Activated naive CD4-positive, alpha-beta T cell (primary cell): ENCODE measurements at places on chromosomes 16 and 17.

DNA sequence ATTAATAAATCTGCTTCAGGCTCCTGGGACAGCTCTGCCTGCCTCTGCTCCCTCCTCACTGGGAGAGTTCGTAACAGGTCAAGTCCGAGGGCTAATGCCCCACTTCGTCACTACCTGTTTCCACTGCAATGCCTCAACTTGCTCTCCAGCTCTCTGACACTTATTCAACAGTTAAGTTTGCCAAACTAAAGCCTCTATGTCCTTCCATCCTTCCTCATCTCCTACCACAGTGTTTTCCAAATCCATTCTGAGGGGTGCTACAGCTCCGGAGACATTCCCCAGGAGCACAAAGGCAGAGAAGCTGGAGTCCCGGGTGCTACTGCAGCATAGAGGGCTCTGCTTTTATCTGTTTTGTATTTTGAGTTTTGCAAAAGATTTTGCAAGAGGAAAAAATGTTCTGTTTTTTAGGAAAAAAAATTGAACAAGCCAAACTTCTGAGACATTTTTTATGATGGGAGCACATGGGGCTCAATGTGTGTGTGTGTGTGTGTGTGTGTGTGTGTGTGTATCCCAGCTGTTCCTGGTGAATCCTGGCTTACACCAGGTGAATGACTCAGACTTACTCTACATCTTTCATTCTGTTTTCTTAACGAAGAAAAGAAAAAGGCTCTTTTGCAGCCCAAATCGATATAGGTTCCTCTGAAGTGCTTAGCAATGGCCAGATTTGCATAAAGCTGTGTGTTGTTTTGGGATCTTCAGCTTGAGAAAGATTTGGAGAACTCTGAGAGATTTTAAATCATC lies 46.1 kb upstream of the MYOCD start:
- no peak for DNase-seq

DNA sequence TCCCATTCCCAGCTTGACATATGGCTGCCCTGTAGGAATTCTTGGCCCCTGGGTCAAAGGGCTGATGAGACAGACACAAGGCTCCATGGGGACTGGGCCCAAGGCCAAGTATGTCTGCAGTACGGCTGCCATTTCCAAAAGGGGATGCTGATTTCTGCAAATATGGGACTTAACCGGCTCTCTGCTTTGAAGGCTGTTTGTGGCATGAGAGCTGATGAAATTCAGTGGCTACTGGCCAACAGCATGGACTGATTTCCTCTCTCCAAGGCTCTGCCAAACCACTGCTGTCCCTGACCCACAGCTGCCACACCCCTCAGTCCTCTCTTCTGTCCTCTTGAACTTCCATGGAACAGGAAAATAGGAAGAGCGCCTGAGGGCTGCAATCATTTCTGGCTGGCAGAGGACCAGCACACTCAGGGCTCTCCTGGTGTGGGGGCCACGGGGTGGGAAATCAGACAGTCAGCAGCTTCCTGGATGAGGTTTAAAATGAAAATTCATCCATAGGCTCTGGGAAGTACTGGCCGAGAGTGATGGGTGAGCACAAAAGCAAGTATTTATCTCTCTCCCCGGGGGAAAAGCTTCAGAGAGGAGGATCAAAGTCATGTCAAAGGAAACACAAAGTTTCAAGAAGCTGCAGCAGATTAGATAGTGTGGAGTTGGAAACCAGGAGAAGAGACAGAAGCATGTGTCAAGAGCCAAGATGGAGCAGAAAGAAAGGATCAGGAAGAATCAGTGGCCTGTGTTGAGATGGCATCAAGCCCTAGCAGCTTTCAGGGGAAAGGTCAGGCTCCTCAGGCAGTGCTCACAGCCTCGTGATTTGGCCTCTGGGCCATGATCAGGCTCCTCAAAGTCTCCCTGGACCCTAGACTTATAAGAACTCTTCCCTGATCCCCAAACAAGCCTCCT lies 64.1 kb upstream of the SREBF1 start:
- no peak for DNase-seq

DNA sequence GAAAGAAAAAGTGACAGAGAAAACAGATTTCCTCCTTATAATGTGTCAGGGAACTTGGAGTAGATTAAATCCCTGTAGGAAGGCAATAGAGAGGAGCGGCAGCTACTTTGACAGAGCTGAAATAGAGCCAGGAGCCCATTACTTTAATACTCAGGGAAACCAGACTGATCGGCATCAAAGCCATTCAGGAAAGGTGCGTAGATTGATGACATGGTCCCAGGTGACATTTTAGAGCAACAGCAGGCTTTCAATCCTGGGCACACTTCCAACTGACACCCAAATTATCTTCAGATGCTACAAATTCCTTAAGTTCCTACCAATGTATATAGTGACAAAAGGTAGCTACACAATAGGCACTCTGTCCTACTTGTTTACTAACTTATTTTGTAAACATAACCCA lies 821.5 kb downstream of the CDH8 start:
- DNase-seq: no peak

- no peak for DNase-seq
These were observed 67.2 kb upstream of the LYRM9 start for GRCh38 chr17:27960183-27960849.

- DNase-seq: no peak
These were observed 3.9 kb downstream of the VPS35L start for GRCh38 chr16:19559242-19559910.

GRCh38 chr17:81794509-81794908 lies 9.4 kb upstream of the GCGR start:
- DNase-seq: no peak

GRCh38 chr17:40278414-40278813 lies 9.3 kb upstream of the CDC6 start:
- no peak for DNase-seq

GRCh38 chr17:50785126-50785525 lies 17.8 kb upstream of the ANKRD40CL start:
- DNase-seq: no peak

- DNase-seq: no peak
These were observed 47.7 kb upstream of the CLEC18B start for GRCh38 chr16:74468807-74469525.

DNA sequence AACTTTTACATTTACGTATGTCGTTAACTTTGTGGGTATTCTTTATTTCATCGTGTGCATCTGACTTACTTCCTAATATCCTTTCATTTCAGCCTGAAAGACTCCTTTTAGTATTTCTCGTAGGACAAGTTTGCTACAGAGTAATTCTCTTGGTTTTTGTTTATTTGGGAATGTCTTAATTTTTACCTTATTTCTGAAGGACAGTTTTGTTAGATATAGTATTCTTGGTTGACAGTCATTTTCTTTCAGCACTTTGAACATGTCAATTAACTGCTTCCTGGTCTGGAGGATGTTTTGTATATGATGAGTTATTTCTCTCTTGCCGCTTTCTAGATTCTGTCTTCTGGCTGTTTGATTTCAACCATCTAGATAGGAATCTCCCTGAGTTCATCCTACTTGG lies 109.2 kb upstream of the NACA2 start:
- no peak for DNase-seq

DNA sequence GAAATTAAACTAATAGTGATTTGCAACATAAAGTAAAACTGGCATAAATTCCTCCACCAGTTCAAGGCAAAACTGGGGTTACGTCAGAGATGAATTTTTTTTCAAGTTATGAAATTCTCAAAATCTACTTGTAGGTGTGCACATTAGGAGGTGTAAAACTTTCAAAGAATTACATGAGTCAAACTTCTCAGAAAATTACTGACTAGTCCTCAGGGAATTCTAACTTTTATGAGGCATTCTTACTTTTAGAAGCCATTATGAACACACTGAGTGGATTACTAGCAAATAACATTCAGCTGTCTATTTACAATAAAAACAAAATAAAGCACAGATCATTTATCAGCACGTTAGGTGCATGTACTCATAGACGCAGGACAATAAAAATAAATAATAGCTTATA lies 348.7 kb downstream of the CDH11 start:
- no peak for DNase-seq

GRCh38 chr17:31825961-31826691 lies 32.9 kb downstream of the COPRS start:
- no peak for DNase-seq

- DNase-seq: no peak
These were observed 16.7 kb downstream of the ARL2BP start for GRCh38 chr16:57261806-57262205.

DNA sequence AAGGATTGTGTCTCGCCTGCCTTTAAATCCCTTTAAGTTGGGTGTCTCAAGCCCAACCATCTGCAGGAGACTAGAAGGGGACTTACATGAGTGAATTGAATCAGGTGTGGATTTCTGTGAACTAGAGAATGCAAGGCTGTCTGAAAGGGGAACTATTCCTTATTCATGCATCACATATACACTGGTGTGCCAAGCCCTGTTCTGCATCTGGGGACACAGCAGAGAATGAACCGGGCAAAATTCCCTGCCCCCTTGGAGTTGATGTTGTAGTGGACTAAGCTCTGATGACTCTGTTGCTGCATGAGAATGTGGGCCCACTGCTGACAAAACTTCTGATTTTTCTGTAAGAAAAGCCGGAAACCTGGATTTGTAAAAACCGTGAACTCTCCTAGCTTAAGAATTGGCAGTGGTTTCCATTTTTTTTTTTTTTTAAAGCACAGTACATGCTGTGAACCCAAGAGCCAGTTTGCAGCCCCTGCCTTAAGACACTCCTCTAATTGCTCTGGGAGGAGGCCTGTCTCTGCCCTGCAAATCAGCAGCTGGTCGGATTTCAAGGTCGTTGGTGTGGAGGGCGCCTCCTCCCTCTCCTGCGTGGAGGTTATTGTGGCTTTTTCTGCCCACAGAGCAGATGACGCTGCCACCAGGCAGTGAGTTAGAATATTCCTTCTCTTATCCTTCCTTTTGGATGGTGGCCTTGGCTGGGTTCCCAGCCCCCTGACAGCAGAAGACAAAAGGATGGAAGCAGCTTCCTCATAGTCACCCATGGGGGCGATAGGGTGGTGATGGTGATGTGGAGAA lies 131.0 kb downstream of the PRKCB start:
- no peak for DNase-seq

- no peak for DNase-seq
These were observed 25.2 kb downstream of the C17orf67 start for GRCh38 chr17:56808503-56808902.

DNA sequence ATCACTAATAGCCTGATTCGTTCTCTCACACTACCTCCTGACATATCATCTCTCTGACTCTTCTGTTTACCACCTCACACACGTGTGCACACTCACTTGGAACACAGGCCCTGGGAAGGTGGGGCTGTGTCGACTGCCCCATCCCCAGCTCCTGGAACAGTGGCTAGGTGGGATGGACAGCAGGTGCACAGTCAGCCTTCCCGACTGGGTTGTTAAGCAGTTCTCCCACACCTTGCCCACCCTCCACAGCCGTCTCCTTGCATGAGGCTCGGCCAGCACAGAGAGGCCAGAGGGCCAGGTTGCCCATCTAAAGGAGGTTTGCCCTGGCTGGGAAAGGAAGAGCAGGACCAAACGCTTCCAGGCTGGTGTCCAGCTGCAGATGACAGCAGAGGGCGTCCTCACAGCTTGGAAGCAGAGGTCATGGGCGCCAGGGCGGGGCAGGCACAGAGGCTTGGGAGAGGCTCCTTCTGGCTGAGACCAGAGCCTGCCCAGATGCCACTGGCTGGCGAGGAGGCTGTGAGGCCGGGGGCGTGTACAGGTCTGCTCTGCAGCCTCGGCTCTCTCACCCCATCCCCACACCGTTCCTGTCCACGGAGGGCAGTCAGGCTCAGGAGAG lies 92.8 kb downstream of the AMFR start:
- DNase-seq: no peak

- no peak for DNase-seq
These were observed 8.3 kb downstream of the BAIAP3 start for GRCh38 chr16:1341495-1342420.

- DNase-seq: no peak
These were observed 403 bp downstream of the TEPSIN start for GRCh38 chr17:81238490-81238814.

GRCh38 chr17:2594722-2595599 lies 1.5 kb downstream of the PAFAH1B1 start:
- no peak for DNase-seq

DNA sequence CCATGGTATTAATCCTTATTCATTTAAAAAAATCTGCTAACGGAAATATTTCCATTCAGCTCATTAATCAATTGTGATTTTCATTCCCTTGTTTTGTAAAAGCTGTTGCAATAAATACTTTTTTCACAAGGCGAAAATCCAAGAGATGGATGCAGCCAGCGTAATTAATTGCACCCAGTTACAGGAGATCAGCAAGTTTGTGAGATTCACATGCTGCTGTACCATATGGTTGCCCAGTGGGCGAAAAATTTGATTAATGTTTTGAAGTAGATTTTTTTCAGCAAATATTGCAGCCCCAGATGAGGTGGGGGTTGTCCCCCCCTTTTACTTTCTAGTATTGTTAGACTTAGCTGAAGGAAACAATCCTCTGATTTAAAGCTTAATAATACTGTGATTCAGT lies 186.6 kb downstream of the WWOX start:
- DNase-seq: no peak

DNA sequence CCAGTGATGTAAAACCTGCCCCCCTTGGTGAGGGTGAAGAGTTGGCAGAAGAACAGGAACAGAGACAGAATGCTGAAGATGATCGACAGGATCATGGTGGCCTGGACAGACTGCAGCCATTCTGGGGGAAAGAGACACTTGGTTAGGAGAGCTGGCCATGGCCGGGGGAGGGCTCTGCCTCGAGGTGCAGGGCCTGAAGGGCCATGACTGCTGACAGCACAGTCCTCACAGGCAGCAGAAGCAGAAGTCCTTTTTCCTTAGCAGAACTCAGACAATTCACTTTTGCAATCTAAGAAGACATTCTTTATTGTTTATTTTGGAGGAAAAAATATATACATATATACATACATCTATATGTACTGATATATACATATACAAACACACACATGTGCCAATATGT lies 25.6 kb downstream of the PMP22 start:
- no peak for DNase-seq

DNA sequence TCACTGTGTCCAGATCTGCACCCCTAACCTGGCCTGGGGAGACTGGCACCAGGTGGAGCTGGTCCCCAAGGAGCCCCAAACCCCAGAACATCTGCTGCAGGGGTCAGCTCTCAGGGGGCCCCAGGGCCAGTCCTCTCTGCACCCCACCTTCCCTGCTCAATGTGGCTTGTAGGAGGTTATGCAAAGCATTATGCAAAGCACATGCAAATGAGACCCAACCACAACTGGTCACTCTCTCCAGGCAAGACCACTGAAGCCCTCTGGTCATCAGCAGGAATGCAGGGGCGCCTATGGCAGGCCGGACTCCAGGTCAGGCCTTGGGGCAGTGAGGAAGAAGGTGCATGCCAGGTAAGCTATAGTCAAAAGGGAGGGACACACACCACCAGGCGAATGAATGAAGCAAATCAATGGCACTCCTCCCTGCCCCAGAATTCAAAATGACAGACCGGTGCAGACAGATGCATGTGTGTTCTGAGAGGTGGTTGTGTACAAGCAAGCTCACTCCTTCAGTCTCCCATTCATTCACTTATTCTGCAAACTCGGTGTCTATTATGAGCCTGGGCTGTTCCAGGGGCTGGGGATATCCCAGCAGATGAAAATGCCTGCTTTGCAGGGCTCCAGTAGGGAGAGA lies 48.0 kb downstream of the TMEM235 start:
- DNase-seq: no peak

DNA sequence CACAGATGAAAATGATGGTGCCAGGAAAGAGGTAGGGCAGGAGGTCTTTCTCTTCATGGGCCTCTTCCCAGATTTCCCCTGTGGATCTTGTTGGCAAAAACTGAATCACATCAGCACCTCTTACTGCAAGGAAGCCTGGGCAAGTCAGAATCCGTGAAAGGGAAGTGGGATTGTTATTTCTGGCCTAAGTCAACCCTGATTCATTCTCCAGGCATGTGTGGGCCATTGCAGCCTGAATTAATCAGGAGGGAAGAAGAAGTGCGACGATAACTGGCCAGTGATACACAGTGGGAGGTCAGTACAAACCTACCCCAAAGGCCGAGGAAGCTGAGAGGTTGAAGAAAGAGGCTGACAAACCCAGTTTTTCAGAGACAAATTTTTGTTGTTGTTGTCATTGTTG lies 17.9 kb upstream of the NSMCE1 start:
- no peak for DNase-seq
